A549 treated with GW870086 at 1 μM for 4 hours (cell line): ENCODE measurements at places on chromosomes 16 and 17. TPM values are rescaled to one million over a fixed set of nuclear protein-coding genes. Genes with fewer than 3 reads are reported as not detected.

The AATF gene
- 108 to 124 TPM (median 114 TPM) in 5 replicates for total RNA-seq

The MAPK8IP3 gene
- 46.6 to 69.5 TPM (median 57.9 TPM) in 5 replicates for total RNA-seq

The MYH8 gene
- total RNA-seq, result not detected in 5 replicates

The KRTAP2-3 gene
- not detected in 5 replicates for total RNA-seq

The PLEKHM1 gene
- total RNA-seq, result 18.7 to 25.4 TPM (median 21.9 TPM) in 5 replicates

The RGS11 gene
- 3.9 to 5.5 TPM (median 5.0 TPM) in 5 replicates for total RNA-seq

The TMEM106A gene
- total RNA-seq, result 0.77 to 1.5 TPM (median 0.94 TPM) in 5 replicates

The ZSCAN10 gene
- 0.33 TPM in 1 of 5 replicates, not detected in the others for total RNA-seq

The ZPBP2 gene
- total RNA-seq, result not detected in 5 replicates

The HASPIN gene
- total RNA-seq, result 12.9 to 15.5 TPM (median 13.7 TPM) in 5 replicates

The FBXO39 gene
- not detected in 5 replicates for total RNA-seq

The NPIPA2 gene
- total RNA-seq, result 0.71 to 2.8 TPM (median 1.2 TPM) in 5 replicates

The GPR139 gene
- total RNA-seq, result not detected in 5 replicates

The NTN1 gene
- 0.35 to 0.49 TPM (median 0.42 TPM) in 5 replicates for total RNA-seq

The TP53TG3F gene
- 0.07 to 0.14 TPM in 2 of 5 replicates, not detected in the others for total RNA-seq

The ITGAL gene
- total RNA-seq, result 0.02 TPM in 1 of 5 replicates, not detected in the others

The SEZ6 gene
- not detected in 5 replicates for total RNA-seq

The GLTPD2 gene
- total RNA-seq, result not detected in 5 replicates

The MPP3 gene
- 14.4 to 16.9 TPM (median 15.8 TPM) in 5 replicates for total RNA-seq

The GABARAP gene
- total RNA-seq, result 629 to 795 TPM (median 688 TPM) in 5 replicates

The SBK1 gene
- 0.17 to 0.32 TPM (median 0.27 TPM) in 5 replicates for total RNA-seq

The UMOD gene
- not detected in 5 replicates for total RNA-seq

The STX1B gene
- 1.5 to 2.2 TPM (median 2.0 TPM) in 5 replicates for total RNA-seq

The OR2C1 gene
- not detected in 5 replicates for total RNA-seq

The CCDC200 gene
- total RNA-seq, result not detected in 5 replicates

The ZNF594 gene
- 0.99 to 1.7 TPM (median 1.5 TPM) in 5 replicates for total RNA-seq

The GNG13 gene
- not detected in 5 replicates for total RNA-seq

The OTOP3 gene
- not detected in 5 replicates for total RNA-seq

The MEIOB gene
- total RNA-seq, result 1.2 to 2.1 TPM (median 1.5 TPM) in 5 replicates

The IRX5 gene
- total RNA-seq, result 1.4 to 2.2 TPM (median 1.9 TPM) in 5 replicates

The TBC1D3I gene
- 0.21 to 0.45 TPM (median 0.33 TPM) in 4 of 5 replicates, not detected in the other for total RNA-seq

The PKMYT1 gene
- total RNA-seq, result 65.1 to 89.9 TPM (median 84.9 TPM) in 5 replicates

The HBM gene
- total RNA-seq, result not detected in 5 replicates

The PRM3 gene
- not detected in 5 replicates for total RNA-seq

The CX3CL1 gene
- 0.05 to 0.28 TPM (median 0.10 TPM) in 5 replicates for total RNA-seq

The SDR42E1 gene
- 1.2 to 1.4 TPM (median 1.3 TPM) in 5 replicates for total RNA-seq
